Inflammatory macrophage treated with lipopolysaccharide for 4 hours (primary cell): ENCODE measurements at places on chromosomes 11 and 22.
A peak's percentile ranks its signal among the peaks of the same experiment; 100 is the strongest.

DNA sequence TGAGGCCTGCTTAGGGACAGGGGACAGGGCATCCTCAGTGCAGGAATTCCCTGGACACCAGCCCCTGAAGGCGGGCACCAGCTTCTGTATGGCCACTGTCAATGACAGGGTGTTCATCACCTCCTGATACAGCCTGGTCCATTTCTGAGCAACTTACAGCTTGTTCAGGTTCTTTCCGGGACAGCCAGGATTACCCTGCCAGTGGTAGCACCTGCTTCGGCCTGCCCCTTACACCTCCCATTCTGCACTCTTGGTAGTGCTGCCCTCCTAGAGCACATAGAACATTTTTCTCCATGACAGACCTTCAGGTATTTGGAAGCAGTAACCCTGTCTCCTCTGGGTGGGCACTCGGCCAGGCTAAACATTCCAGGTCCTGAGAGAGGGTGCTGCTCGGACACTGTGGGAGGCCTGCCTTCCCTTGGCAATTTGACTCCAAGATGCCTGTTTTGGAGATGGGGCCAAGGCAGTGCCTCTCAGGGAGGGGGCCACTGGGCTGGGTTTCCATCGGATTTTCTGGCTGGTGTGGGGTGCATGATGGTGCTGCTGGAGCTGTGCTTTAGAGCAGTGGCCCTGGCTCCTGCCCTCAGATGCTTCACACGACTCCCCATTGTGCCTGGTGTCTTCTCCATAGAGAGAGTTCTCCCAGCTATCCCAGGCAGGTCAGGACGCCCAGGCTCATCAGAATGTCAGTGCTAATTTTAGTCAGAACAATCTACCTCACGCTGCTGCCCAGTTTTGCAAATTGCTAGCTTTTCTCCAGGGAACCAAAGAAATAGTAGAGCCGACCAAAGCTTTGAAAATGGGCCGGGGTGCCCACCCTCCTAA lies 1.2 kb downstream of the GAL3ST3 start:
- no peak for DNase-seq

DNA sequence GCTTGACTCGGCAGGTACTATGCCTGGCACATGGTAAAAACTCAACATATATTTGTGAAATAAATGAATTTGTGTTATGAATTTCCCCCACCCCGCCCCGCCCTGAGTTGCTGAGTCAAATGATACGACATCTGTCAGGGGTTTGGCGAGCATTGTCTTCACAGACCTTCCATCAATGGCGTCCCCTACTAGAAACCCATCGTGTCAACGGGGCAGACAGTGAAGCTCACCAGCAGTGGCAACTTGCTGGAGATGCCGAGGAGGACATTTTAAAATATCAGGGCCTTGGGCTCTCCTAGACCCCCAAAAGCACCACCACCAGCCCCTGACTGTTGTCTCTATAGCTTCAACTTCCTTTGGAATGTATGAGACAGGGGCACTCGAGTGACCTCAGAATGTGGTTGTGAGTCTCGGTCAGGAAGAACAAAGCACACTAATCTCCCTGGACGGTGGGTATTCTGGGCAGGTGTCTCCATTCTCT lies 761 bp upstream of the NXF1 start:
- peak; percentile 38 for DNase-seq

- no peak for DNase-seq
Observed at GRCh38 chr11:86197448-86197847, 47.1 kb upstream of the EED start.

DNA sequence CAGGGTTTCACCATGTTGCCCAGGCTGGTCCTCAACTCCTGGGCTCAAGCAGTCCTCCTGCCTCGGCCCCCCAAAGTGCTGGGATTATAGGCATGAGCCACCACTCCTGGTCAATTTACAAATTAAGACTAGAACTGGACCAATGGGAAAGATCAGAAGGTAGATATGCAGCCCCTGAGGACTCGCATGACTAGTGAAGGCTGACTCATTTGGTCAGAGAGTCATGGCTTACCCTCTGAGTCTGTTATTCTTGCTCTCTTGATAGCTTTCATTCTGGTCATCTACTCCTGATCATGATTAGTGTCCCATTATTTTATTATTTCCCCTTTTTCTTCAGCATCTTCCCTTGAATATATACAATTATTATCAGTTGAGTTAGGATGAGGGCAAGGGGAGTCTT lies 2.7 kb upstream of the LDHAL6A start:
- no peak for DNase-seq

- DNase-seq: no peak
Observed at GRCh38 chr22:37329238-37330140, 47.2 kb downstream of the CYTH4 start.

- DNase-seq: peak; percentile 59
Observed at GRCh38 chr22:17117890-17118289, 3.3 kb downstream of the TMEM121B start.

DNA sequence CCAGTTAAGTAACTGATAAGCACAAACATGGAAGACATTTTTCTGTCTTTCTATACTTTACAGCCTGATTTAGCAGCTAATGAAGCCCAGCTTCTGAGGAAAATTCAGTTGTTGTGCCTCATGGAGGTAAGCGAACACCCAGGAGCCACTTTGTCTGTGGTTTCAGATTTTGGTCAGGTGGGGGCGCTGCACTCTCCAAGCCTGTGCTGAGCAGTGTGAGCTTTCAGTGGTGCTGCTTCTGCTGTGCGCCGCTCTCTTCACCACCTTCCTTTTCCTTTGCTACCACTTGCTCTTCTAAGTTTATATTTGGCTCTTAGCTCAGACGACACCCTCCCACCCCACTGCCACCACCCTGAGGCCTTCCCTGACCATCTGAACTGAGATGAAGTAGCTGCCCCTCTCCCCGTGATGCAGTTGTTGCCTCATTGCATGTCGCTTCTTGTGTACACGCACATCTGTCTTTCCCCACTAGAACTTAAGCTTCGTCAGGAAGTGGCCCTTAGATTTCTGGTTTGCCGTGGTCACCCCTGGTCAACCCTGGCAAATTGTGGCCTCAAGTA lies 14.0 kb downstream of the PSMD13 start:
- peak; percentile 48 for DNase-seq

DNA sequence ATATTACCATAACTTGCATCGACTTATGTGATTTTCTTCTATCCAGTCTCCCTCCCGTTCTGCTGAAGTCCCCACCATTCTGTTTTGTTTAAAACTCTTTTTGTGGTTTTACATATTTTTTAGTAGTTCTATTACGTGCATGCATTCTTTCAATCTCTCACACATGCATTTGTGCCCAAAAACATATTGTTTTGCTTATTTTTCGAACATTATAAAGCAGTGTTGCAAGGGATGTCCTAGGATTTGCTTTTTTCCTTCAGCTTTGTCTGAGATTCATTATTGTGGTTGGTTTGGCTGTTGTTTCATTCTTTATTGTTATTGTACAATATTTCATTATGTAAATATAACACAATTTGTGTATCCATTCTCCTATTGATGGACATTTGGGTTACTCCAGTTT lies 235.7 kb downstream of the DYNC2H1 start:
- DNase-seq: no peak

DNA sequence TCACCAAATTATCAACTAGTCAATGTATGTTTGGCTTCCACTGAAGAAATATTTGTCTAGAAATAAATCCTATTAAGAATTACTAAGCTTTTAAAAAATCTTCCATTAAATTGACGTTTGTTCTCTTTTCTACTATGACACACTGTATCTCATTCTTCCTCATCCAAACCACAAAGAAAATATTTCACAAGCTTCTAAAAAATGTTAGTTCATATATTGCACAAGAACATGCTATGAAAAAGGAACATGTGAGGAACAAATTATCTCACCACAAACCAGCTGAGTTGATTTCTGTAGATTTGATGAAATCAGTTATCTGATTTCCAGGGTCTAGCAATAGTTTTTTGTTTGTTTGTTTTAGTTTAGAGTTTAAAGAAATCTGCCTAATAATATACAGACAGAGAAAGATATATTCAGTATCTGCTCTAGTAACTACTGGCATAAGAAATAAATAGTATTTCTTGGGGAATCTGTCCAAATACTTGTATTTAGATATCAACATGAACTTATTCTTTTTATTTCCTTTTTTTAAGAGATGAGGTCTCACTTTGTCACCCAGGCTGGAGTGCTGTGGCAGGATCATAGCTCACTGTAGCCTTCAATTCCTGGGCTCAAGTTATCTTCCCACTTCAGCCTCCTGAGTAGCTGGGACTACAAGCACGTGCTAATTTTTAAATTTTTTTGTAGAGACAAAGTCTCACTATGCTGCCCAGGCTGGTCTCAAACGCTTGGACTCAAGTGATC lies 161.7 kb downstream of the ATG16L2 start:
- DNase-seq: peak; percentile 96

DNA sequence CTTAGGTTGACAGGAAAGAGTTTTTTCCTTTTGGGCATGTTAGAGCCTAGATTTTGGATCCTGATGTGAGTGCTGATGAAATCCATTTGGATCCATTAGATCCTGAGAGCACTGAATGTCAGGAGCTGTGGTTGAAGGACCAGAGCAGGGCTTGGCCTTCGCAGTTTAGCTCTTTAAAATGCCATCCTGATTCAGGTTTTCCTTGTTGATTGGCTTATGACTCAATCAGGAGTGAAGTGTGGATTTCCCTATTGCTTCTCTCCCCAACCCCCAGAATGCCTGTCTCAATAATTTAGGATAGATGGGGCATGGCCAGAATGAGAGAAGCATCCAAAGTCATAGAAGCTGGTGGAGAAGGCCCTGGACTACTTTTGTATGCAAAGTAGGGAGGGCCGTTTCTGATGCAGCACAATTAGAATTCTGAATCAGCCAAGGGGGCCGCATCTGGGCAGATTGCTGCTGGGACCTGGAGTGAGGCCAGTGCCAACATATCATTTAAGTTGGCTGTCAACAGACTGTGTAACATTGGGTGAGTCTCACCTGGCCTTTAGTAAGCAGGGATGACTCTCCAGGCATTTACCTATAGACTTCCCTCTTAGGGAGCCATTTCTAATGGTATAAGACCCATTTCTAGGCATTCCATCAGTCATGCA lies 80.5 kb downstream of the TEAD1 start:
- DNase-seq: no peak

- DNase-seq: no peak
Observed at GRCh38 chr11:86087256-86087655, 18.4 kb upstream of the PICALM start.

- no peak for DNase-seq
Observed at GRCh38 chr11:95877291-95877690, 46.6 kb downstream of the MTMR2 start.

- peak; percentile 64 for DNase-seq
Observed at GRCh38 chr11:129785383-129786111, 30.1 kb upstream of the TMEM45B start.

- DNase-seq: no peak
Observed at GRCh38 chr11:76159303-76159937, 46.9 kb downstream of the WNT11 start.

- no peak for DNase-seq
Observed at GRCh38 chr11:2790568-2790921, 90.8 kb upstream of the KCNQ1OT1 start.

GRCh38 chr11:72704028-72704782 lies 30.0 kb upstream of the PDE2A start:
- no peak for DNase-seq

GRCh38 chr11:1297011-1297575 lies 12.3 kb downstream of the TOLLIP start:
- no peak for DNase-seq

DNA sequence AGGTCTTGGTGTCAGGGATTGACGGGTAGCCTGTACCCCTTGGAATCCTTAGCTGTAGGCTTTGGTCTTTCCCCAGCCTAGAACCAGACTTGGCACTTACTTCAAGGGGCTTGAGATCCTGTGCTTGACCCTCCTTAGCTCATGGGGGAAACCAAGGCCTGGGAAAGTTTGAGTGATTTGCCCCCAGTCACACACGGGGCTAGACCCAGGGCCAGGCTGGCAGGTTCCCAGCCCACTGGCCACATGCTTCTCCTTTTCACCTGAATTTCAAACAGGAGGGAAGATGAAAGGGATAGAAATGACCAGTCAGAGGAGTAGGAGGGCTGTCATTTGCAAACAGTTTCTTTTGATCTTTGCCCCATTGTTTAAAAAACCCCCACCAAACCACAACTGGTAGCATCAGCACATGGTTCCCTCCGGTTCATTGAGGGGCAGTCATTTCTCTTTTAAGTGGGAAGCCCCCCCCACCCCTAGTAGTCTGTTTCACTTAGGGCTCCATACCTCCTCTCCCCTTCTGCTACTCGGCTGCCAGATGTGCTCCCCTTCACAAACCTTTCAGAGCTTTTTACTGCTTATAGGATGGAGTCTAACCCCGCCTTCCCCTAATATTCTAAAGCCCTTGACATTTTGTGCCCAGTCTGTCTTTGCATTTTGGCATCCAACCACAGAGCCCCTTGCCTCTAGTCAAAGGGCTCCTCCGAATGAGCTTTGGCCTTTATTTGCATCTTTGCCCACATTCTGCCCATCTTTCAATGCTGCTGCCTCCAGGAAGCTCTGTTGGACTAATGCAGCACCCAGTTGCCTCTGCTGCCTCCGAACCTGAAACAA lies 37.6 kb downstream of the ZNRF3 start:
- no peak for DNase-seq

DNA sequence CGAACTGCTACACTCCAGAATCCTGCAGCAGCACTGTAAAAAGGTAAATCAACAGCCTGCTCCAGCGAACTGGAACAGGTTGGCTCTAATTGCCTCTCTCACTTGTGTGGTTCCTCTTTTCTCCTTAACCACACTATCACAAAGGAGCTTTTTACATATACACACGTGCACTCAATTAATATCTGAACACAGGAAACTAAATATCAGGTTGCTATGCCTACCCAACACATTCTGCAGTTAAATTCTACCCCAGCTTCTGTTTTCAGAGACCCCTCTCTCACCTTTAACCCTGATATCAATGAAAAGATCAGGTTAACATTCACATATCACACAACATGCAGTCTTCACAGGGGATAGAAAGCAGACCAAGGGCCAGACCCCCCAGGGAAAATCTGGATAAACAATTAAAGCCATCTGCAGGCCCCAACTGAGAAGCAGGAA lies 11.0 kb downstream of the RBFOX2 start:
- DNase-seq: no peak

DNA sequence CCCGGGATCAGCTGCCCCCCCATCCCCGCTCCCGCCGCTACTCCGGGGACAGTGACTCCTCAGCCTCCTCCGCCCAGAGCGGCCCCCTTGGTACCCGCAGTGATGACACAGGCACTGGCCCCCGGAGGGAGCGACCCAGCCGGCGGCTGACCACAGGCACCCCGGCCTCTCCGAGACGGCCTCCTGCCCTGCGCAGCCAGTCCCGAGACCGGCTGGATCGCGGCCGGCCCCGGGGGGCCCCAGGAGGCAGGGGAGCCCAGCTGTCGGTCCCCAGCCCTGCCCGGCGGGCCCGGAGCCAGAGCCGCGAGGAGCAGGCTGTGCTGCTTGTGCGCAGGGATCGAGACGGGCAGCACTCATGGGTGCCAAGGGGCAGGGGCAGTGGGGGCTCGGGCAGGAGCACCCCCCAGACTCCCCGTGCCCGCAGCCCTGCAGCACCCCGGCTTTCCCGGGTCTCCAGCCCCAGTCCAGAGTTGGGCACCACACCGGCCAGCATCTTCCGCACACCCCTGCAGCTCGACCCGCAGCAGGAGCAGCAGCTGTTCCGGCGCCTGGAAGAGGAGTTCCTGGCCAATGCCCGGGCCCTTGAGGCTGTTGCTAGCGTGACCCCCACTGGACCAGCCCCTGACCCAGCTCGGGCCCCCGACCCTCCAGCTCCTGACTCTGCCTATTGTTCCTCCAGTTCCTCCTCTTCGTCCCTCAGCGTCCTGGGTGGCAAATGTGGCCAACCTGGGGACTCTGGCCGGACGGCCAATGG lies 3.9 kb downstream of the RASL10A start:
- DNase-seq: no peak

GRCh38 chr11:26806219-26806618 lies 84.4 kb upstream of the SLC5A12 start:
- DNase-seq: no peak
